HAP-1 (cell line): ENCODE measurements at places on chromosomes 3 and 15.

DNA sequence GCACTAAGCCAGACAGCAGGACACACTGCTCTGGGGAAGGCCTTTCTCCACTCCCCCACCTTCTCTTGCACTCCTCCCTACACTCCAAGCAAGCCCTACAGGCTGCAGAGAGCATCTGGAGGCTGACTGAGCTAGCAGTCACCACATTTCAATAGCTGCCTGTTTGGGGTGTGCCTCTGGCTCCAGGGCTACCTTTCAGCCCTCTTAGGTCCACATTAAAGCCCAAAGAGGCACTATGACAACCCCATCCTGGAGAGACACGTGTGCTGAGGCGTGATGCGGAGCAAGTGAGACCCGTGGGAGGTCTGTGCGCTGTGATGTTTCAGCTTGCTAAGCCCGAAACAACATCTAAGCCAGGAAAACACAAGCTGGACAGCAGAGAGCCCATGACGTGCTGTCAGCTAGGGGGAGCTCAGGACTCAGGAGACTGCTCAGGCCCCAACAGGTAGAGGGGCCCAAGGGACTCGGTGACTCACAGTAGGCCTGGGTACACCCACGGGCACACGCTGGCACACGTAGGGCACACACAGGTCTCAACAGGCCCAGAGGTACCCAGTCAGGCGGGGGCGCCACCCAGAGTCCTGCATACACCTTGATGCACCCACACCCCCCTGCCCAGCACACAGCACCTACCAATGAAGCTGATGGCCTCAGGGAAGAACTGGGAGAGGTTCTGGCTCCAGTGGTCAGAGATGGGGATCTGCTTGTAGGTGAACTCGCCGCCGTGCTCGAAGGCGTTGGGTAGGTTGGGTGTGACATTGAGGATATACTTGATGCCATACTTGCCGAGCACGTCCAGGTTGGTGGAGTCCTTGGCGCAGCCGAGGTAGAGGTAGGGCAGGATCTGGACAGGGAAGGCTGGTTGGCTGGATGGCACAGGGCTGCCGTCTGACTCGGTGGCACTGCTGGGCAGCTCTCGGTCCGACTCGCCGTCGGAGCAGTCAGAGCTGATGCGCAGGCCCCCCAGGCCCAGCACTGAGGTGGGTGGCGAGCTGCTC is 2.8 kb downstream of the DUSP7 start:
- no peak for DNase-seq

DNA sequence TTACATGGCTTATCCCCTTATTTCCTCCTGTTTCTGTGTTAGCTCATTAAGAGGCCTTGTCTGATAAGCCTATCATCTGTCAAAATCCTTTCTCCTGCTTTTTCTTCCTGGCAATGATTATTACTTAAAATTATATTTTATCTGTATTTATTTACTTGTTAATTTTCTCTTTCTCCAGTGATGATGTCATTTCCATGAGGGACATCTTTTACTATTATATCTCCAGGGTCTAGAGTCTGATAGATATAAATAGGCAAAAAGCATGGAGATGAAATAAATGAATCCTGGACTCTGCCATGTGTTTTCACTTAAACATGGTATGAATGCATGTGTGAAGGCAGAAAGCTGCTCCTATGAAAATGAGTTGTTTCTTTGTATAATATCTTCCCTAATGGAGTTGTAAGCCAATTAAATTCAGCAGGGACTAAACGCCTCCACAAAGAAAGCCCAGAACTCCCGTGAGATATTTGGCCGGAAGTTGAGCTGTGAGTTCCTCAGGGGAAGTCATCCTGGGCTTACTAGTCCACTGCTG is 375.2 kb downstream of the TUSC7 start:
- no peak for DNase-seq

DNA sequence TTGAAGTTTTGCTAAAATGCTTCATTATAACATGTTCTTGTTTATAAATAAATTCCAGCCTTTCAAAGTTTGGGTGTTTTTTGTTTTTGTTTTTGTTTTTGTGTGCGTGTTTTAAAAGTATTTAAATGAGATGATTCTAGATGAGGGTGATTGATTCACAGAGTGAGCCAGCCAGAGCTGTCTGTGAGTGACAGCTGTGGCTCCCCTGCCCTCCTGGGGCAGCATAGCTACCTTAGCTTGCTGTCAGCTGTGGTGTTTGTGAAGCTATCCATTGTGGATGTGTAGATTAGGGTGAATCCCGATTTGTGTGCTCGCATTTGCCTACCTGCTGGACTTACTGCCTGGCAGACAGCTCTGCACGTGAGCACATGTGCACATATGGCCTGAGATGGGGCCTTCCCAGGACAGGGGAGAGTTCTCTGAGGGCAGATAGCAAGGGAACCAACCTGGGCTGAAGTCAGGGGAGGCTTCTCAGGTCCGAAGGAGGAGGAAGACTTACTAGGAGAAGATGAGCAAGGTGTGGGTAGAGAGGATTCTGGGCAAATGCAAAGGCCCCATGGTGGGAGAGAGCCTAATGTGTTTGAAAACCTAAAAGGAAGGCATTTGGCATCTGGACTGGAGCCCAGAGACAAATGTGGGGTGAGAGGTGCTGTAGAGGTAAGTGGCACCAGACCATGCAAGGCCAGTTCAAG is 124.2 kb downstream of the EEFSEC start:
- DNase-seq: no peak

DNA sequence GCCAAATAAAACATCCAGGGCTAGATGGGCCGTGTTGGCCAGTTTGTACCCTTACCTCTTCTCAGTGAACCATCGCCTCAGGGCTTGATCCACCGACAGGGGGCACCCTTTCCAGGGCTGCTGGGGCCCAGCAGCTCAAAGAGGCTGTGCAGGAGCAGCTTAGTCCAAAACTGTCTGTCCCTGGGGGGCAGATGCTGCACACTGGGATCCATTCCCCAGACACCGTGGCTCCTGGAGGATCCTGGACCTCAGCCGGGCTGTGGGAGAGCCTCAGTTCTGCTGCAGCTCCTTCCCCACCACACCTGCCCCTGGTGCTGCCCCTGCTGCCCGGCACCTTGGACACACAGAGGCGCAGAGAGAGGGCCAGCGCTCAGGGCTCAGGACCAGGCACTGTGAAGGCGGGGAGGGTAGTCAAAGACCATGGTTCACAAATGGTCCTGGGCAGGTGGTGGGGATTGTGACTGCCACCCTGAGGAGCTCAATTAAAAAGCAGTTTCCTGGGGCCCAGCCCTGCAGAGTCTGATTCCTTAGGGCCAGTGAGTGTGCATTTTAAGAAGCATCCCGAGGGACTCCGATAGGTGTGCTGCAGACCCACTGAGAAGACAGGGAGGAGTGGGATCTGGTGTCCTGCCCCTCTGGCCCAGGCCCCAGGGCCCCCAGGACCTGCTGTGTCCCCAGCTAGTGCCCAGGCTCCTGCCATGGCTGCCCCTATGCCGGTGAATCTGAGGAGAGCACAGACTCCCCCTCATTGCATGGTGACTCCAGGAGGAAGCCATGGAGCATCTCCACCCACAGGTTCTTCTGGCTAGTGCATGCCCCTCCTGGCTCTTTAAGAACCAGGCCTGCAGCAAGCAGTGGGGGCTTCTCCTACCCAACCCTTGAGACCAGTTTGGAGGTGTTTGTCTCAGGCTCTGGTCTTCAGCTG is 86.5 kb upstream of the PRR20G start:
- peak; percentile 78 for DNase-seq

- peak; percentile 10 for DNase-seq
Observed at GRCh38 chr3:10248984-10249748, 907 bp downstream of the TATDN2 start.

GRCh38 chr3:50620420-50620819 is 3.5 kb downstream of the MAPKAPK3 start:
- no peak for DNase-seq

DNA sequence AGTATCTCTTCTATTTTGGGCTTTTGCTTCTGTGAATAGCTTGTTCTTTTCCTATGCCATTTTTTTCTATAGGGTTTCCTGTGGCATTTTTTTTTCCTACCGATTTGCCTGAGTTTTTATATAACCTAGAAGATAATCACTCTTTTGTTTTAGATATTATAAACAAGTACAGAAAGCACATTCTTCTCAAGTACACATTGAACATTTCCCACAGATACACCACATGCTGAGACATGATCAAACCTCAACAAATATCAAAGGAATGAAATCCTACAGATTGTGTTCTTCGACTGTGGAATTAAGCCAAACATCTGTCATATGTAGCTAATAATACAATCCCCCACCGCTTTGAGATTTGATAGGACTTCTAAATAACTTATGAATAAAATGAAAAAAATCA is 9.1 kb upstream of the FEM1B start:
- DNase-seq: no peak

DNA sequence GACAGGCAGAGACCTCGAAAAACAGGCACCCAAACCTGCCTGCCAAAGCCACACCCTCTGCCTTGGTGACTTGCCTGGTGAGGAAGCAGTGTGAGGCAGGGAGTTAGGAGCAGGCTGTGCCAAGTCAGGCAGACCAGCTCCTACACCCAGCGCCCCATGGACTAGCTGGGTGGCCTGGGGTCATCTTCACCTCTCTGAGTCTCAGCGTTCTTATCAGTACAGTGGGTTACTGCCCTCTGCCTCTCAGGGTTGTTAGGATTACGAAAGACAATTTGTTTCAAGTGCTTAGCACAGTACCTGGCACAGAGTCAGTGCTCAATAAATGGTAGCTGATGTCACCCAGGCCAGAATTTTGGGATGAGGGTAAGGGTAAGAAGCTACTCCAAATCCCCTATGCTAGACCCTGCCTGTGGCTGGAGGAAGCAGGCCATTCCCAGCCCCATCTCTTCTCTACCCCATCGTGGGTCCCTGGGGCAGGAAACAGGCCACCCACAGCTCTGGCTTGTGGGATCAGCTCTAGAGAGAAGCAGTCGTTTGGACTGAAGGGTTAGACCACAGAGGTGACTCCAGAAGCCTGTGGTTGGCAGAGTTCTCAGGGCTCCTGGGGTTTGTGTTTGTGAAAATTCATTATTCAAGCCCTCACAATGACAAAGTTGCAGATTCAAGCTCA is 10.1 kb downstream of the SLC51B start:
- no peak for DNase-seq

DNA sequence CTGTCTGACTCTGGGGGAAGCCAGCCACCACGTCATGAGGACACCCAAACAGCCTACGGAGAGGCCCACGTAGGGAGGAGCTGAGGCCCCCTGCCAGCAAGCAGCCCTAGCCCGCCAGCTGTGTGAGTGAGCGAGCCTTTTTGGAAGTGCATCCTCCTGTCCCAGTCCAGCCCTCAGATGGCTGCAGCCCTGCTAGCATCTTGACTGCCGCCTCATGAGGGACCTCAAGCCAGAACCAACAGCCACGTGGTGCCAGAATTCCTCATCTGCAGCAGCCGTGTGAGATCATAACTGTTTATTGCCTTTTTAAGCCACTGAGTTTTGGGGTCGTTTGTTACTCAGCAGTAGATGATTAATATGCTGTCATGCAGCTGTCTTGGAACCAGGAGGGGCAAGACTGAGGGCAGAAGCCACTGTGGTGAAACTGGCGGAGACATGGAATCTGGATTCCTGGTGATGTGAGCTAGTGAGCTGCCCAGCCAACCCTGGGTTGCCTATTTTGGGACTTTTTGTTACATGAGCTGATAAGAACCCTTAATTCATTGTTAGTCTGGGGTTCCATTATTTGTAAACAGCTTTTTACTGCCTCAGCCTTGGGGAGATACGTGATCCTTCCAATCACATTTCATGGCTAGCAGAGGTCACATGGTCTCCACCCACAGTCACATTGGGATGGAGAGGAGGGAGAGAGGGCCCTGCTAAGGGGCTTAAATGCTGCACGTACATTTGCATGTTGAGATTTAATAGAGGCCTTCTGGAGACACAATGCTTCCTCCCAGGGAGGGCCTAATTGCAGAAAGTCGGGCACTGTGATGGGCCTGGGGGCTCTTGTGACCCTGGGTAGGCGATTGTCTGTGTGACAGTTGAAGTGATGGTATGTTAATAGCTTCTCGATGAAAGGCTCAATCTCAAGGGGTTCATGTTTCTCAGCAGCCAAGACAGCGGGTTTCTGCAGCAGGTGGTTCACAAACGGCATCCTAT is 73.8 kb downstream of the RPLP1 start:
- DNase-seq: peak; percentile 98

DNA sequence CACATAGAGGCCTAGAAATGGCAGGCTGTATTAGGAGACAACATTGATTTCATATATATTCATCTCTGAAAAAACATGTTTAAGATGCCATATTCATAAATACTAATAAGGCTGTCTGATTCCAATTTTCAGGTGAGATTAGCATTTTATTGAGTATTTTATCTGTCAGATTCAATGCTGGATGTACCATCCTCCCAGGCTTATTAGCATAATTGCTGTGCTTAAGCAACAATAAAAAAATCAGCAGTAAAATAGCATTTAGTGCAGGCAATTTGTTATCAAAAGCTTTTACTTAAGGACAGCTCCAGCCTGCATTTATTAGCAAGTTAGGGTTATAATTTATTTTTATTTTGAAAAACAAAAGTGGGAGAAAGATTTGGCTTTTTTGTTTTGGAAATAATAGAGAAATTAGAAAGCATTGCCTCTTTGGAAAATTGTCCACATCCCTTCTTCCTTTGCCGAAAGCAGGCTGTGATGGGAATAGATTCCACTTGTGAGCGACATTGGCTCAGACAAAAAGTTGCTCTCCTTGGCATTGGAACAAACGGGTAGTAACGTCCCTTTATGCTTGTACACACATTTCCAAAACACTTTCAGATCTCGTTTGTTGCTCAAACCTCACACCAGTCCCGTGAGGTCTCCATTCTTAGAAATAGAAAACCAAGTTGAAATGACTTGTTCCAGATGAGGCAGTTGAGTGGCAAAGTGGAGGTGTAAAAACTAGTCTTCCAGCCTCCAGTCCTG is 134.0 kb downstream of the LPP start:
- no peak for DNase-seq

- DNase-seq: peak; percentile 41
Observed at GRCh38 chr15:41780266-41780665, 6.0 kb downstream of the MAPKBP1 start.

- no peak for DNase-seq
Observed at GRCh38 chr3:84209474-84209873, 749.3 kb upstream of the CADM2 start.

GRCh38 chr3:56042326-56042951 is 425.8 kb downstream of the ERC2 start:
- peak; percentile 41 for DNase-seq

- no peak for DNase-seq
Observed at GRCh38 chr3:107344722-107345121, 32.5 kb upstream of the CCDC54 start.

DNA sequence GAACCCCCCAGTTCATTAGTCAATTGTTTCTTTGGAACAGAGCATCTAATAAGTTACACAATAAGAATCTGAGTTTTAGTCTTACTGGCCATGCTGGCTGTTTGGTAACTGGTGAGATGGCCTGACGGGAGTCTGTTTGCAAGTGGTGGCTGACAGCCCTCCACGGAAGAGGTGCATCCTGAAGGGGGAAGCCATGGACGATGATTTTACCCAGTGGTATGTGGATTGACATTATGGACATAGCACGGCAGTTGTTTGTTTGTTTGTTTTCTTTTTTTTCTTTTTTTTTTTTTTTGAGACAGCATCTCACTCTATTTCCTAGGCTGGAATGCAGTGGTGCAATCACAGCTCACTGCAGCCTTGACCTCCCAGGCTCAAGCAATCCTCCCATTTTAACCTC is 156.0 kb downstream of the RPLP1 start:
- peak; percentile 5 for DNase-seq
